ENCODE measurements at places on chromosomes 16 and 17.
A peak's percentile ranks its signal among the peaks of the same experiment; 100 is the strongest.

GRCh38 chr17:32988481-32989101 lies 3.1 kb upstream of the SPACA3 start:
- DNase-seq, result no peak

GRCh38 chr16:21526923-21527807 lies 72.2 kb upstream of the METTL9 start:
- DNase-seq, result no peak

GRCh38 chr17:6641247-6641863 lies 495 bp downstream of the TXNDC17 start:
- DNase-seq, result peak; percentile 34

DNA sequence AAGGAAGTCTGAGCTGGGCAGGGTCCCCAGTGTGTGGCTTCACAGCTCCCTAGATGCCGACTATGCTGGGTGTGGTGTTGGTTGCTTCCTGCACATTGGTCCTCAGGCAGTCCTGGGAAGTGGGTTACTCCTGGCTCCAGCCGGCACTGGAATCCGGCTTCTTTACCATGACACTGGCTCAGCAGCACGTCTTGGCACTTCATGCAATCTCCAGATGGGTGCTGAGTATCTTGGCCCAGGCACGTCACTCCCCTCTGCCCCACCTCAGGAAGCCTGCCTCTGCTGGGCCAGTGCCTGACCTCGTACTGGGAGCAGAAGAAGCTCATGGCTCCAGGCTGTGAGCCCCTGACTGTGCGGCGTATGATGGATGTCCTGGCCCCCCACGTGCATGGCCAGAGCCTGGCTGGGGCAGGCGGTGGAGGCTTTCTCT lies 24.5 kb downstream of the FCSK start:
- no peak for DNase-seq

GRCh38 chr17:16922386-16923096 lies 49.4 kb downstream of the TNFRSF13B start:
- DNase-seq, result no peak

DNA sequence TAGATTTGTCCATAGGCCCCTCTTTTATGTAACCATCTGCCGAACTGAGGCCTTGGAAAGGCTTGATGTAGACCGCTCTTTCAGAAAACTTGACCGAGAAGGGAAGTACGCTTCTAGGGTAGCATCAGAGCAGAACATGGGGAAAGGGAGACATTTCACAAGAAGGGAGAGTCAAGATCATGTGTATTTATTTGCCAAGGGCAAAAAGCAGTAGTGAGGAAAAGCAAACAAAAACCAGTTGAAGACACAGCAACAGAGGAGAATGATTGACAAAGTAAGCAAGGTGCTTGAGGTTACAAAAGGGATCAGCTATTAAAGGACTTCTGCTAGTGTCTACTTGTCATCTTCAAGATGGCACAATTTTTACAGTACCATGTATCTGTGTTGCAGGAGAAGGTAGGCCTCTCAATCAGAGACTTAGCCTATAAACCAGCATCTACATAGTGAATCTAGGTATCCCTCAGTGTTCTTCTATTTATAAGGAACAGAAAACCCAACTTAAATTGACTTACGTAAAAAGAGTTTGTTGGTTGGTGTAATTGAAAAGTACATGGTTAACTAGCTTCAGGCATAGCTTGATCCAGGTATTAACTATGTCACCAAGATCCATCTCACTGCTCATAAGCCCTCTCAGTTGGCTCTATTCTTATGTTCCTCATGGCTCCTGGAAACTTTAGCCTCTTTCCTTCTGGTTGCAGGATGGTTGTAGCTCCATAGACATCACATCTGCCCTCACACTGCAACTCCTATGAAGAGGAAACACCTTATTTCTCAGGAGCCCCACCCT lies 288.4 kb downstream of the IRX3 start:
- no peak for DNase-seq

GRCh38 chr17:60168654-60169053 lies 18.9 kb downstream of the CA4 start:
- no peak for DNase-seq

GRCh38 chr17:81417049-81417878 lies 22.0 kb downstream of the BAHCC1 start:
- DNase-seq, result no peak

DNA sequence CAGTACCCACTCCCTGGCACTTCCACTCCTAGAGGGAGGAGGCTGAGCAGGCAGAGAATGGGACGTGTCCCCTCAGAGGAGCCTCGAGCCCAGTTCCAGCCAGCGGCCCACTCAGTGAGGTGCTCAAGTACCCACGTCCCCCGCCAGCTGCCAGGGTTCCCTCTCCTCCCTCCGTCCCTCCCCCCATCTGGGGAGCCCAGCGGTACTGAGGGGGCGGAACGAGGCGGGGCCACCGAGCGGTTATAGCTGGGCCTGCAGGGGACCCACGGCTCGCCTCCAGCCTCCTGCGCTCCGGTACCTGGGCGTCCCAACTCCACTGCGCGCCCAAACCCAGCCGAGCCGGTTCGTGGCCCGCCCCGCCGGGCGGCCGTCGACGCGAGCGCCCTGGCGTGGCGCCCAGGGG lies at the start of gene NPW:
Gene NPW (plus strand): TSS at position 268 of the 403 bp plus-strand sequence.
- DNase-seq, result peak; percentile 66

GRCh38 chr17:39639566-39640458 lies 2.9 kb downstream of the STARD3 start:
- DNase-seq, result no peak

DNA sequence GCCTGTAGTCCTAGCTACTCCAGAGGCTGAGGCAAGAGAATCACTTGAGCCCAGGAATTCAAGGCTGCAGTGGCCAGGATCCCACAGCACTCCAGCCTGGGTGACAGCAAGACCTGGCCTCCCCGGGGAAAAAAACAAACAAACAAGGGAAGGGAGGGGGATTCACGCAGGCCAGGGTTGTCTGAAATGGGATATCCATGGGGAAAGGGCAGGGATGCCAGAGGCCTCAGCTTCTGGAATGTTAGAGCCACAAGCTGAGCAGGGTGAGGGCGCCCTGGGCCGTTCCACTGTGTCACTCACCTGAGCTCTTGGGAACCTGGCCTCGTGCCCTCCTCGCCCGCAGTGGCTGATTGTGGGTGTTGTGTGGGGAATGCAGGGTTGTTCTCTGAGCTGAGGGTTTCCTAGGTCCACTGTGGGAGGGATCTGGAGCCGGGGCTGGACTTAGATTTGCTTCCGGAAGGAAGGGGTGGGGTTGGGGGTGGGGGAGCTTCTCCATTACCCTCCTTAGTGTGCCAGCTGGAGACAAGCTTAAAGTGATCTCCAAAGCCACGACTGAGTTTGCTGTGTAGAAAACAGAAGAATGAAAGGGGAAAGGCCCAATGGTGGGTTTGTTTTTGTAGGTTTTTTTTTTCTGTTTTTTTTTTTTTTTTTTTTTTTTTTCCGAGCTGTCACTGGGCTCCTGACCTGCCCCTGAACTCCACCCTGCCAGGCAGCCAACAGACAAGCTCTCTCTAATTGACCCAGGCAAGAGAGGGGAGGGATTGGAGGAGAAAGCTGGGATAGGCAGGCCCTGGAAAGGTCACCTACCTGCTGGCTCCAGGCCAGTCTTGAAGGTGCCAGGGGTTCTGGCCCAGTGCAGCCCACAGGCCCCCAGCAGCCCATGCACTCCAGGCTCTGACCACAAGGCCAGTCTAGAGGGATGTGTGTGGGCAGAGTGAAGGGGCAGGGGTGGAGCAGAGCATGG lies at the start of gene SULT1A1:
Gene SULT1A1 (minus strand): TSS at position 414 of the 964 bp plus-strand sequence. CDS start 1,189 bp downstream, outside the sequence.
- DNase-seq, result peak; percentile 78

DNA sequence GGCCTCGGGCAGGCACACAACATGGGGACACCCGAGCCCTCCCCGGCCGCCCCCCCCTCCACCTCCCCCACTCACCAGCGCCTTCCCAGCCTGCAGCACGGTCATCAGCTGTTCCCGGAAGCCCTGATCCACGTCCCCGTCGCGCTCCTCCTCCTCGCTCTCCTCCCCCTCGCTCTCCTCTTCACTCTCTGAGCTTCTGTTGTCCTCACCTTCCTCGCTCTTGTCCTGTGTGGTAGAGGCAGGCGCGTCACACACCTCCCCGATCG lies 10.3 kb downstream of the MYBBP1A start:
- no peak for DNase-seq

- DNase-seq, result no peak
These were observed 402.6 kb upstream of the C16orf82 start for GRCh38 chr16:26664086-26664485.

GRCh38 chr16:77977339-77977738 lies 45.0 kb upstream of the CLEC3A start:
- DNase-seq, result no peak

- DNase-seq, result no peak
These were observed at the start of gene LCAT for GRCh38 chr16:67943619-67944504. TSS of gene LCAT (minus strand) at chr16:67944120. CDS start at chr16:67944101, 19 bp downstream.

GRCh38 chr17:74737299-74738050 lies 419 bp downstream of the RAB37 start:
- DNase-seq, result peak; percentile 63

DNA sequence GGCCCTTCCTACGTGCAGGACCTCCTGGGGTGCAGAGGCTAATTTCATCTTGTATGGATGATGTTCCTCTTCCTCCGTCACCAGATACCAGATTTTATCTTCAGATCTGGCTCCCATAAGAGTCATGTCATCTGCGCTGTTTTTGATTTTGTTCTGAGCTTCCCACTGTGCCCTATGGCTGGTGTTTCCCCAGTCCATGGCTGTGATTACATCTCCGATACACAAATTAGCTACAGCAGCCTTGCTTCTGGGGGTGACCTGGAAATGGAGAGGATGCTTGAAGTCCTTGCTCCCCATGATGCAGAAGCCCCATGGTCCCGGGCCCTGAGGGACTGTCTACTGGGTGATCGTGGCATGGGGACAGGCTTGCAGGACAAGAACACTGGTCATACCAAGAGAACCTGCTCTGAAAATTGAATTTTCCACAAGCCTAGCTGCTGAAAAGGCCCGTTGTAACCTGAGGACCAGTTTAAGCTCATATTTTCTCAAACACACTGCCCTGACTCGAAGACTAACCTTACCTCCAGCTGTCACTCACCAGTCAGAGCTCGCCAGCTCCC lies 69.0 kb downstream of the KCNJ12 start:
- no peak for DNase-seq

- no peak for DNase-seq
These were observed 59.3 kb upstream of the BRD7 start for GRCh38 chr16:50428116-50428515.

DNA sequence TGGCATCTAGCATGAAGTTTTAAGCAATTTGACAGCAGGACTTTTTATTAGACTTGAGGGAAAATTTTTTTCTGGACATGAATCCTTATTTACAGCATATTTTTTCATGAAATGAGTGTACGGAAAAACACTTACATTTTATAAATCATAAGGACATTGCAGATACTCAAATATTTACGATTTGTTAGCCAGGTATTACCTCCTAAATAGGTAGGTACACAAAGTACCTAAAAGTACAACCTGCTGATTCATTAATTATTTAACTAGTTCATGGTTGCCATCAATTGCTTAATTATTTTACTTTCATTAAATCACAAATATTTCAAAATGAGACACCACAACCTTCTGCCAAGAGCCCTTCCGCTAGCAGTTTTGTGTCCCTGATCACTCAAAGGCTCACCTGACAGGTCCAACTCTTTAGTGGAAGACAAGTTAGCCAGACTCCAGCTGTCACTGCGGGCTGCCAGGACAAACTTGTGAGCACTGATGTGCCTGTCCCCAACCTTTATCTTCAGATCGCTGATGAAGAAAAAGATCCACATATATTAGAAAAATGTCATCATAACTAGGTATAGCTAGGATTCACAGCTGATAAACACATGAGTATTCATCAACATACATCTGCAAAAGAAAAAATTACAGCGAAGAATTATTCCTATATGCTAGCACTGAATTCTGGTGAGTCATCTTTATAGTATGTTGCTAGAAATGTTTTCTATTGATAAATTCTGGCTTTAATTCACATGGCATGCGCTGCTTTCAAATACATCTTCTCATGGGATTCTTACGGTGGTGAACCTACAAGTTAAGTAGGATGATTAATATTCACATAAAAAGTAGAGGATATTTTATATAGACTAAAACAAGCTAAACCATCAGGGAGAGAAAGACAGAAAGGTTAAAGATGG lies 28.2 kb downstream of the ANKFY1 start:
- DNase-seq, result no peak

- DNase-seq, result no peak
These were observed 53.1 kb downstream of the MRM3 start for GRCh38 chr17:835263-835662.

DNA sequence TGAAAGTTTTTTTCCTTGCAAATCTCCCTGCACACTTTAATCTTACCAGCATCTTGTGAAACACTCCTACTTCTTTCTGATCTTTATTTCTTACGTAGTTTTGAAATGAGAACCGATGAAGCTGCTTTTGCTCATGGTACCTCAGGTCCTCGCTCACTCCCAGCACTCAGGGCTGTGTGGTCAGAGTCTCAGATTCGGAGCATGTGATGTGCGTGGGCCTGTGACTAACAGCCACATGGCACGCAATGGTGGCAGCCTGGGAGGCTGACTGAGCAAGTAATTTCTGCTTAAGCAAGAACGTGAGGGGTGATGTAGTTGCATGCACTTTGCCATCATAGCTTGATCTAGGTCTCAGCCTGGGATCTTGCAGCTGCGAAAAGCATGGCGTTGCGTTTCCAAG lies 624.3 kb downstream of the MAF start:
- DNase-seq, result no peak

- no peak for DNase-seq
These were observed 18.7 kb downstream of the HLF start for GRCh38 chr17:55283256-55283965.

DNA sequence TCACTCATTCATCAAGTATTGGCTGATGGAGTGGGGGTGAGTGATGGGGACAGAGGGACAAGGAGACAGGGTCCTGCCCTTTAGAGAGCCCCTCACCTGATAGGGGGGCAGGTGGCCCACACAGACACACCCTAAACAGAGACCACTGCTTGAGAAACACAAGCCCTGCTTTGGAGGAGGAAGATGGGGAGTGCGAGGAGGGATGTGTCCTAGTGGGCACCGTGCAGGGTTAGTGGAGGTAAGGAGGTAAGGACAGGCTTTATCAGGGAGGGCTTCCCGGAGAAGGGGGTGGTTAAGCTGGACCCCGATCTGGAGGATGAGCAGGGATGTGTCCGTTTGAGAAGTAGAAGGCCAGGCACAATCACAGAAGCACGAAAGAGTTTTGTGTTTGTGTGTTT lies 8.2 kb upstream of the SMTNL2 start:
- DNase-seq, result no peak

DNA sequence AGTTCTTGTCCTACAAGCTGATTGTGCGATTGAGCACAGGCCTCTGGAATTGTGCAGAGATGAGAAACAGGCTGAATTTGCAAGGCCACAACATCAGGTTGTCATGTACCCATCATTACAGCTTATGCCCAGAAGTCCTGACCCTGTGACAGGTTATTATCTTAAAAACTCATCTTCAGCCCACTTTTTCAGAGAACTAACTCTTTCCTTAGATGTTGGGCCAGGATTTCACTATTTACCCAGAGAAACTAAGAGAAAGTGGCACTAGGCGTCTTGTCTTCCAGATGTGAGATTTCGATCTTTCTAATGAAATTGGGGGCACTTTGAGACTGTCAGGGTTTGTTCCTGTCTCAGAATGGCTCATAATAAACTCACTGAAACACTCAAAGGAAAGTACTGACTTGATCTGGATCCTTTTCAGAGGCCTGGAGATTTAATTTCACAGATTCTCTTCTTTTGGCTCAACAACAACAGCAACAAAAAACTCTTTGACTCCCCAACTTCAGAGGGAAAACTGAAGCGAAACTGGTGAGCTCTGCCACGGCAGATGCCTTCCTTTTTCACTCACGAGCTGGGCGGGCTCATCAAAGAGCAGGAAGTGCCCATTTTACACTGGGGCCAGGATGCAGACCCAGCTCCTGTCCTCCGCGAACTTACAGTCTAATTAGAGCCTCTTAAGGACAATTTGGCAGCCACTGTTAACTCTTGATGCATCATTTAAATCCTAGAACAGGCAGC lies 17.7 kb upstream of the SLC12A3 start:
- DNase-seq, result peak; percentile 70
